Esophagus squamous epithelium (tissue), 5 donors: ENCODE measurements at places on chromosomes 2 and 18. TPM values are rescaled to one million over a fixed set of nuclear protein-coding genes. Genes with fewer than 3 reads are reported as not detected.

The EVX2 gene
- not detected for total RNA-seq

The GPR35 gene
- total RNA-seq, result 1.1 TPM

The MYO5B gene
- 59.3 TPM for total RNA-seq

The RSAD2 gene
- 0.15 TPM for total RNA-seq

The TRABD2A gene
- 0.53 TPM for total RNA-seq

The TRIM54 gene
- not detected for total RNA-seq

The CXCR1 gene
- total RNA-seq, result not detected

The PROC gene
- not detected for total RNA-seq

The TACR1 gene
- total RNA-seq, result 3.6 TPM

The GPR45 gene
- not detected for total RNA-seq

The PTPRN gene
- total RNA-seq, result not detected

The MSTN gene
- total RNA-seq, result 0.19 TPM

The PRSS56 gene
- total RNA-seq, result not detected

The GAL3ST2 gene
- total RNA-seq, result not detected

The REG1B gene
- not detected for total RNA-seq

The SEPTIN10 gene
- 85.8 TPM for total RNA-seq

The FAP gene
- 0.91 TPM for total RNA-seq

The FAM124B gene
- 0.44 TPM for total RNA-seq

The C2orf72 gene
- total RNA-seq, result 1.1 TPM

The CFC1 gene
- not detected for total RNA-seq

The SULT1C4 gene
- total RNA-seq, result 1.2 TPM

The PPP1R7 gene
- 53.5 TPM for total RNA-seq

The CACNB4 gene
- total RNA-seq, result 6.1 TPM

The TXNDC2 gene
- not detected for total RNA-seq

The DYNAP gene
- 25.1 TPM for total RNA-seq

The TUBB8B gene
- total RNA-seq, result 0.40 TPM

The ABCG8 gene
- total RNA-seq, result not detected

The CCDC142 gene
- total RNA-seq, result 24.6 TPM

The MLPH gene
- 1.8 TPM for total RNA-seq

The CYRIA gene
- 5.1 TPM for total RNA-seq

The ZNF519 gene
- total RNA-seq, result 3.6 TPM
